AG09319 (cell line): ENCODE measurements at places on chromosomes 3 and 15.

DNA sequence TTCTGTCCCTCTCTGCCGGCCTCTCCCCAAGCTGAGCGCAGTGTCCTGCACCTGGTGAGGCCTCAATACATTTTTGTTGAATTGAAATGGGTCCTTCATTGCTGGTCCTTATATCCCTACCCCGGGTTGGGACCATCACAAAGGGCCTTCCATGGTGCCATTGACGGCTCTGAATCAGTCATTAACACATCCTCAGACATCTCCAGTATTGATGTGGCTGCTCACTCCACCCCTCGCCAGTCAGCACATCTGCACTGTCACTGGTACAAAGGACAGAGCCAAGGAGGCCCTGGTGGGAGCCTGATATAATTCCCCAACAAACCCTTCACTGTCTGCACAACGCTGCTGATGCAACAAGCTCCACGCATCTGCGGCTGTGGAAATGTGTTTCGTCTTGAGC, 191.6 kb upstream of the TOPAZ1 start:
- no peak for DNase-seq

GRCh38 chr3:155079468-155079745, 712 bp upstream of the MME start:
- no peak for DNase-seq

- DNase-seq = no peak
Measured at GRCh38 chr15:80556694-80557367, 138.3 kb upstream of the ABHD17C start.

GRCh38 chr3:155026999-155027591, 53.0 kb upstream of the MME start:
- DNase-seq = peak; percentile 30

DNA sequence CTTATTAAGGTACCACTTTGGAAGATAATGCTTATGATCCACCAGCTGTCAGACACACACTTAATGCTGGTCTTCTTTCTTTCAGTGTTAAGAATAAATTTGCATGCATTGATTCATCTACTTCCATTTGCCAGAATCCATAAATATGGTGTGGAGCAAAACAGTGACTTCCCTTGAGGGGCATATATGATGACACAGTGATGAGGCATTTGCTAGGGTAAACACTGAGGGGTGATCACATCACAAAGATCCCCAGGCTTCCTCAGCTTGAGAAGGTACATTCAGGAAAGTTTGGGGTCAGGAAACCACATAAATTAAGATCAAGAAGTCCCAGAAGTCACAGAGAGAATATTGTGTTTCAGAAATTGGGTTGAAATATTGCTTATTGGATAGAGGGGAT, 9.9 kb upstream of the ZBED2 start:
- DNase-seq = no peak

- DNase-seq = no peak
Measured at GRCh38 chr15:77637851-77638692, 5.4 kb upstream of the LINGO1 start.

DNA sequence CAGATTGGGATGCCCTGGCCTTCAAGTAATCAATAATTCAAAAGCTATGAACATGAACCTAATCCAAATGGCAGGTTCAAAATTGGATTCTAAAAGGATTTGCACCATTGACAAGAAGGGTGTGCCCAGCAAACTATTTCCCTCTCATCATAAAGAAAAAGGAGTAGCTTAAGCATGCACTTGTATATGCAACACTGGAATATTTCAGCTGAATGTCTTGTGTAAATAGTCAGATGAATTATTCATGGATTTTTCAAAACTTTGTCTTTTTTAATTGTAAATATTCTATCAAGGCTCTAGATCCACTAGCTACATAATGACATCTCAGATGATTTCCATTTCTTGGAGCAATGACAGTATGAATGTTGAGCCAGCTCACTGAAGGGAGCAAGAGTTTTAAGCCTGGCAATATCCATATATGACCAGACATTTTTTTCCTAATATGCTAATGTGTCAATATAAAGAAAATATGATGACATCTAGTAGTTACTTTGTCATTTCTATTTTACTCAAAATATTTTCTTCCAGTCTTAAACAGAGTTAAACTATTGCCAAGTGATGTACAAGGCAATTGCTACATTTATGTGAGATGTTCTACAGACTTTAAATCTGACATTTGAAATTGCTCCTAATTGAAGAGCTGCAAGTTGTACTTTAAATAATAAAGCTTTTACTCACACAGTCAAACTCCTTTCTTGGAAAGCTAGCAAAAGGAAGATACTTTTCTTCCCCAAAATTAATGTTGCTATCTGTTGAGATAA, 230.5 kb upstream of the AGTR1 start:
- DNase-seq = no peak

DNA sequence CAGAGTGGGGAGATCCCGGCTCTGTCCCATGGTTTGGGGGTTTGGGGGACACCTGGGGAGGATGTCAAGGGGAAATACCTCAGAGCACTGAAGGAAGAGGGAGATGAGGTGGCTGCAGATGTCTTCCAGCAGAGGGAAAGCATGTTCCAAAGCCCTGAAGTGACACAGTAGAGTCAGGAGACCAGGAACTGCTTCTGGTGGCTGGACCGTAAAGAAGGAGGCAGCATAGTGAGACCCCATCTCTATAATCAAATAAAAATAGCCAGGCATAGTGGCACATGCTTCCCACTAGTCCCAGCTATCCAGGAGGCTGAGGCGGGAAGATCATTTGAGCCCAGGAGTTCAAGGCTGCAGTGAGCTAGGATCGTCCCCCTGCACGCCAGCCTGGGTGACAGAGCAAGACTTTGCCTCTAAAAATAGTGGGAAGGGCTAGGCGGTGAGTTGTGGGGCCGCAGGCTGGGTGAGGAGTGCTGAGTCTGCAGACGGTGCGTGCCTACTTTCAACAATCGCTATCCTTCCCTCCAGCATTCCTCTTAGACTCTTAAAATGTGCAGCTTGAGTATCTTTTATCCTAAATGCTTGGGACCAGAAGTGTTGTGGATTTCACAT, 26.2 kb downstream of the HES1 start:
- DNase-seq = no peak

- no peak for DNase-seq
Measured at GRCh38 chr3:32366638-32367397, 24.8 kb upstream of the CMTM7 start.

GRCh38 chr15:50183112-50183794, 1.3 kb downstream of the SLC27A2 start:
- DNase-seq = no peak

GRCh38 chr15:66882251-66883020, 180.4 kb downstream of the SMAD6 start:
- no peak for DNase-seq

DNA sequence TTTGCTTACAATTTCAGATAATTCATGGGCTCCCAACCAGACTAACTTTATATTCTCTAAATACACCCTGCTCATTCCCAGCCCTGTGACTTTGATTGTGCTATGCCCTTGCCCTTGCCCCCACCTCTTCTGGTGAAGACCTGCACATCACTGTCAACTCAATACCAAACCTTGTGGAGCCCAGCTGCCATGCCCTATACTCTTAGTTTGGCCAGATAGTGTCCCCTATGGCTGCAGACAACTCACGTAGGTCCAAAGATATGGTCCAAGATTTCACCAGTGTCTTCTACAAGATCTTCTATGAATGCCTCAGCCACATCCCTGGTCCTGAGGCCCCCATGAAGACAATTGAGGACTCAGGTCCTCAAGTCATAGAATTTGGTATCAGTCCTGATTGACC, 118.3 kb upstream of the EIF1B start:
- DNase-seq = no peak

DNA sequence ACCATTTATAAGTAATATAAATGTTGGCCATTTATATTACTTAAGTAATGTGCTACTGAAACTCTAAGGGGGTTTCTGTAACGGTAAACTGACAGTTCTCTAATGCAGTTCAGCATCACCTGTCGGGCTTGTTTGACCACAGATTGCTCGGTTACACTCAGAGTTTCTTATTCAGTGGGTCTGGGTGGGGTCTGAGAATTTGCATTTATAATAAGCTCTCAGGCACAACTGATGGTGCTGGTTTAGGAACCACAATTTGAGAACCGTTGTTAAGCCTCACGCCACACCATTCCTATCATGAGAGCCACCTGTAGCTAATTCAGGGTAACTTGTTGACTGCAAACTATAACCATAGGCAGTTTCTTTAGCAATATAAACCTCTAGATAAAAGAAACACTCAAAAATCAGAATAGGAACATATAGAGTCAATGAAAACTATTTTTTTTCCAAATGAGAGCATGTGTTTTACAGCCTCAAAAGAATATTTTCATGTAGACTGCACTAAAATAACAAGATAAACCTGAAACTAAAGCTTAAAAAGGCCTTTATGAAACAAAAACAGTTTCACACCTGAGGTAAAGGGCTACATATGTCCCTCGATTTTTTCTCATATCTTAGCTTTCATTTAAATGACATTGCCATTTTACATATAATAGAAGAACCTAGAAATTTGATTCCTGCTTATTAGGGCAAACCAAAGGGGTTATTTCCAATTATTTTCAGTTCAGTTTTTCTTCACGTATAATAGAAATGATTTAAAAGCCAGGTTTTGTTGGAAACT, 604.8 kb downstream of the UNC13C start:
- no peak for DNase-seq

DNA sequence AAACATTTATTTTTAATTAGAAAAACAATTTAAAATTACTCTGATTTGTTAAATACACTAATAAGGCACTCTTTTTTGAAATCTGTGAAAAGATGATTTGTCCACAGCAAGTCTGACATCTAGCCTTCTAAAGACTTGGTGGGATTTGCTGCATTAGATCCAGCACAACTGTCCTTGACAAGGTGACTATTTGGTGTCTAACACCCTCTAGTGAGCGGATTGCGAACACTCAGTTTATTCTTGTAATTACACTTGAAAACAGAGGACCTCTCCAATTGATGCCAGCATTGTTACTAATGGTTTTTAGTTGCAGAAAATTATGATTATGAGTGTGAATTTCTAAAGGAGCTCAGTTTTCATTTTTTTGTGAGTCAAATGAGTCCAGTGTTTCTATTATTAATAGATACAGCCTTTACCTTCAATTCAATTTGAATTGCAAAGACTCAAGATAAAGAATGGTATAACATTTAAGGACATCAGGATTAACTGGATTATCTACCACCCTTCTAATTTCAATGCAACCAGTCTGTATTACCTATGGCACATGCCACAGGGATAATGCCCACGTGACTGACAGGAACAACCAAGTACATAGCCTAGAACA, 29.7 kb upstream of the STRIT1 start:
- peak; percentile 69 for DNase-seq

DNA sequence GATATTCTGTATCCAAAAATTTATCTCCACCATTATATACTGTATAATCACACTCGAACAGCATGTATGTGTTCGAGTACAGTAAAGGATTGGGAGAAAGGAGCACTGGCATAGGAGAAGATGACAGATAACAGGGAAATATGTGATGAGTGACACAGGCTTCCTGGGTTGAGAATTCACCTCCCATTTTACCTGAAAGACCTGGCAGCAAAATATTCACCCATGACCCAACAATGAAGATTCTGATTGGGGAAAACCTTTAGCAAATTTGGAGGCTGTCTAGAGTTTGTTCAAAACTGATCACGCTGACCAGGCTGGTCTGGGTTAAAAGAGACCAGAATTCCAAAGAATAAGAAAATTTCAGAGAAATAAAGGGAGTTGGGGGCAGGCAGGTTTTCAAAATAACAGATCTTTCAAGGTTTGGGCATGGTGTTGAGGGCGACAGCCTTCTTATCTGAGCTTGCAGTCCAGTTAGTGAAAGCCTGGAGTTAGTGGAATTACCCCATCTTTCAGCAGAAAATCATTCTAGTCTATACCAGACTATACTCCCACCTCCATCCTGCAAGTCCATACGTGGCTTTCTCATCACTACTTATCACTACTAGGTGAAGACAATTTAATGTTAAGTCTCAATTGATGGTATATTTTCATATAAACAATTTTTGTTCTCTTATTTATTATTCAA, 42.8 kb upstream of the RSL24D1 start:
- DNase-seq = no peak

- no peak for DNase-seq
Measured at GRCh38 chr15:51097553-51098330, 3.0 kb upstream of the TNFAIP8L3 start.

DNA sequence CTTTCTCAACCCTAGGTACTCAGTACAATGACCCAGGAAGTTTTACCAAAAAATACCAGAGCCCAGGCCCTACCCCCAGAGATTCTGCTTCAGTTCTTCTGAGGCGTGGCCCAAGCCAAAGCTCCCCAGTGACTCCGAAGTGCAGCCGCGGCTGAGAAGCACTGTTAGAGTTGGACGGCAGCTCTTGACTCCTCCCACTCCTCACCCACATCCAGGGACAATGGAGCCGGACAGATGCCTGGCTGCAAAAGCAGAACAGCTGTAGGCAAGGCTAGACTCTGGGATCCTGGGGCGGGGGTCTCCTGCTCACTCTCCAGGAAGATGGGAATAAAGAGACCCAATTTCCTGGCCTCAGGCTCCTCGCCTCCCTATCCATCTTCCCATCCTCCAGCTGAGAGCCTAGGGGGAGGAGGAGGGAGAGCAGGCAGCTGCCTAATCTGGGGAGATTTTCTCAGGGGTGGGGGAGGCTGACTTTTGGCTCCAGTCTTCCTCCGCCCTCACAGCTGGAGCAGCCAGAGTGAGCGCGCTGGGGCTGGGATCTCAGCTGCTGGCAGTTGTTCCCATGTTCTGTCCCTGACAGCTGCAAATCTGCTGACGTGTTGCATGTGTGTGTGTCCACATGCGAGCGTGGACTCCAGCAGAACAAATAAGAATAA, 223.8 kb downstream of the OPA1 start:
- no peak for DNase-seq

- no peak for DNase-seq
Measured at GRCh38 chr3:103085465-103085864, 650.6 kb downstream of the ZPLD1 start.

DNA sequence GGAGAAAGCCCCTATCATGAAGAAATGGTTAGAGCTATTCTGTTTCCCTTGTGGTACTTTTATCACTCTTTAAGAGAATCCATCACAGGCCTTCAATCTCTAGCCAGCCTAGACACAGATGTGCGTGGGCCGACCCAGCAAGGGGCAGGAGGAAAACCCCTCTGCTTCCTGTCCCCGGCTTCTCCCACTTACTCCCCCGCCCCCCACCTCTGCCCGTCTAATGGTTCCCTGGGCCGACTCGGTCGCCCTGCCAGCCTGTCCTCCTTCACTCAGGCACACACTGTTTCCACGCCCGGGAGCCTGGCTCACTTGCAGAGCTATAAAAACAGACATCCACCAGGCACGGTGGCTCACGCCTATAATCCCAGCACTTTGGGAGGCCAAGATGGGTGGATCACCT, 58.3 kb upstream of the TFRC start:
- no peak for DNase-seq

DNA sequence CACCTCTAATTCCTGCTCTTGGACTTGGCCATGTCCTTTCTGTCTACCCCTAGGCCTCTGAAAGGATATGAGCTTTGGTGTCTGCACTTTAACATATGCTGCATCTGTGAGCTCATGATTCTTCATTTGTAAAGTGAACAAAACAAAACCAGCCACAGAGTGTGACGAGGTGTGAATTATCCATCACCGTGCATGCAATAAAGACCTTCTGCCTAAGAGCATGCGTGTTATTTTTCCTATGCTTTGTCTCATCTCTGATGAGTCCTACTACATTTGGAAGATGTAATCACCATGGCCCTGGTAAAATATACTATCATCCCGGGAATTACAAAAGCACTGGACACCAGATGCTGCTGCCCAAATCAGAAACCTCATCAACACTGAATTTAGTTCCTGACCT, 103.5 kb upstream of the KCNAB1 start:
- DNase-seq = no peak
